Transverse colon (tissue), 4 donors: ENCODE measurements at places on chromosomes 16 and 17.

DNA sequence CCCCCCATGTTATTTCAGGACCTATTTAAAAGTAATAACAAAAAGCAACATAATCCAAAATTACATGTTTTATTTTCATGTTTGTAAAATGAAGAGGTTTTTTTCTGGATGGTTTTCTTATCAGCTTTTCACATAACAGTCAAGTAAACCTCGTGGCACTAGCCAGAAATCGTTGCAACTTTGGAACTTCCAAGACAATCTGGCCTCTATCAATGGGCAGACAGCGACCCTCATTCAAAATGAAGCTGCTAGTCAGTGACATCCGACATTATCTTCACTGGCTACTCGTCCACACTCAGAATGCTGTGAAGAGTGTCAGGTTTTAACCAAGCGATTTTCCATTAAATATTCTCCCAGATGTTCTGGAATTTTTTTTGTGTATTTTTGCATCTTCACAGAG lies 22.7 kb downstream of the ZNF652 start:
- DNase-seq = no peak

DNA sequence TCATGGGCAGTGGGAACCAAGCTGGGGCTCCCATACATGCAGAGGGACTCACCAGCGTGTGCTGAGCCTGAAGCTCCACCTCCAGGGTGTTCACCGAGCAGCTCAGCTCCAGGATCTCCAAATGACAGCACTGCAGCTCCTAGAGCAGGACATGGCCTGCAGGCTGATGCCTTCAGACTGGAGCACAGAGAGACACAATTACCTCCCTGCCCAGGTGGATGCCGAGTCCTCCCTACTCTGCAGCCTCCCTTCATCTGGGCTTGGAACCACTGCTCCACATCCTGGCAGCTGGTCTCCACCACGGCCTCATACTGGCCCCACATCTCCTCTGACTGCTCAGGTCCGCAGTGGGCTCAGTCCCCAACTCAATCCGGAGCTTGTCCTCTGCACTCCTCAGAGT lies 8.2 kb upstream of the KRT38 start:
- no peak for DNase-seq

- no peak for DNase-seq
Measured at GRCh38 chr17:12995106-12995895, 22.5 kb downstream of the ELAC2 start.

GRCh38 chr17:34275881-34276280 lies 5.9 kb downstream of the CCL7 start:
- no peak for DNase-seq

DNA sequence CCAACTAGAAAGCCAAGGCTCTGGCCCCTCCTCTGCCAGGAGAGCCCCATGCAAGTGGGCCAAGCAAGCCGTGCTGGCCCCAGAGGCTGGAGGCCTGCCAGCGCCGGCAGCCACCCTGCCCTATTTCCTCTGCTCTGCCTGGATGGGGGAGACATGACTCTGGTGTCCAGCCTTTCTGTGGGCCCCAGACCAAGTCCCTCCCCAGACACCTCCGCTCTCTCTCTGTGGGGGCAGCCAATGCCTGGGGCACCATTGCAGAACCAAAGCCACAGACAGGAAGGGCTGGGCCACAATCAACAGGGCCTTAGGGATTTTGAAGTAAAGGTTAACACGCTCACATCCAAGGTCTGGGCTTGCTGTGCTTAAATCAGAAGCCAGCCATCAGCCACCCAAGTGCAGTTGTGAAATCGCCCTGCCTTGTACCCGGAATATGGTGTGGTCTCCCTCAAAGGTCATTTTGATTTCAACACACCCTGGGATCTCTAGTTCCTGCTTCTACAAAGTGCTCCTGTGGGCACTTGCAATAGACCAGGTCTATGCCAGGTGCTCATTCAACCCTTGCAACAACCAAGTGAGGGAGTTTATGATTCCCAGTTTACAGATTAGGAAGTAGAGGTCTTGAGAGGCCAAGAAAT lies 63.5 kb upstream of the TEX2 start:
- DNase-seq = peak; percentile 18
